Occipital lobe (tissue), 3 donors: ENCODE measurements at places on chromosomes 5 and 9.

DNA sequence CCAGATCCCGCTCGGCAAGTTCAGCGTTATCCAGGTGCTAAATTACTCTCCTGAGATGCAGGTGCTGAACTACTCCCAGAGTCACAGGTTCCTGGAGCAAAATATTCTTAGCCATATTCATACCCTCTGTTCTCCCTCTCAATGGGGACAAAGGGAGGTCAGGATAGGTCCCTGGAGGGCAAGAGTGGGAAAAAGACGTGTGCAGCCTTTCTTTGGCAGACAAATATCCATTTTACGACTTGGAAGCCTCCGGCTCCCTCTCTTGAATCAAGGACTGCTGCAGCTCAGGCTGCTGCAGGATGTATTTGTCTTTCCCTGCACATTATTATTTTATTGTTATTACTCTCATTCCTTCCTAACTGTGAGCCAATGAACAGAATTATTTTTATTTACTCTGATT lies 590.2 kb downstream of the NR2F1-AS1 start:
- no peak for DNase-seq

DNA sequence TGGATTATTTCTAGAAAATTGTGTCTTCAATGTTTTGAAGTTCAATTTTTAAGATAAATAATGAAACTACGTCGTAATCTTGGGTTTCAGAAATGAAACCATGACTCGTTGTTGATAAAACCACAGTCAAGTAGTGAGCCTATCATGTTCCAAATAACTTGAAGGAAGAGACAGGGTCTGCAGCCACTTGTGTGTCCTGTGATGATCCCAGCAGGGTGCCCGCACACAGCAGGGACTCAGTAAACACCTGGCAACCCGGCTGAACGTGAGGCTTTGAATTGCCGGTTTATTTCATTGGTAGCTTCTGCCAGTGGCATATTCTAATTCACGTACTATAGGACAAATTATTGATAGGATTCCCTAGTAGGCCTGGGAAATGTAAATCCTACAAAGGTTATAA lies 679.6 kb downstream of the IRX1 start:
- no peak for DNase-seq

- no peak for DNase-seq
Measured at GRCh38 chr9:129823542-129823934, 398 bp downstream of the TOR1A start.

DNA sequence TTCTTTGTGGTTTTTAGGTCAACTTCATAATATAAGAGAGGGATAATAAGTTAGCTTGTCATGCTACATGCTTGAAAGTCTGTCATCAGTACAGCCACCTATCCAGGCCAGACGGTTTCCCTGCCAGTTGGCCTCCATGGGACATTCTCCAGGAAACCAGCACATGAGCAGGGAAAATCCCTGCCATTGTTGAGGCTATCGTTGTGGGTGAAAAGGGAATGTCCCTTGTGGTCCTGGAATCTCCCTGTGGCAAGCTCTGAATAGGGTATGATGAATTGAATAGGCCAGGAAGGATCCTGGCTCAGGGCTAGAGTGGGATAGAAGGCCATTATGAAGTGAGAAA lies 12.3 kb downstream of the F2RL1 start:
- no peak for DNase-seq

DNA sequence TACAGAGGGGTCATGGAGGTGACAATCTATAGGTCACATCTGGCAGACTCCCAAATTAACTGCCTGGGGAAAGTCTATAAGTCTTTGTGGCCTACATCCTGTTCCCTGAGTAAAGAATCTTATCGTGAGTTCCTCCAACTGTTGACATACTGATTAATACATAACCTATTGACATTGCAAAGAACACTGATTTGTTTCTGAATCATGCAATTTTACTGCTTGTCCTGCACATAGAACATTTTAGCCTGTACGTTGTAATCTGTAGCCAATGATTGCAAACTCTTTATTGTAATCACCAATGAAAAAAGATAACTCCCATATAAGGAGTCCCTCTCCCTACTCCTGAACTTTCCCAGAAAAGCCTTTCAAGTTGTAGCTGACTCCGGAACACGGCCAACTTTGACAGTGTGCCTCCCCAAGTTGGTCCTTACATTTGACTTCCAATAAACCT lies 18.8 kb upstream of the OR2K2 start:
- no peak for DNase-seq
